ENCODE measurements at places on chromosomes 1 and 21.

DNA sequence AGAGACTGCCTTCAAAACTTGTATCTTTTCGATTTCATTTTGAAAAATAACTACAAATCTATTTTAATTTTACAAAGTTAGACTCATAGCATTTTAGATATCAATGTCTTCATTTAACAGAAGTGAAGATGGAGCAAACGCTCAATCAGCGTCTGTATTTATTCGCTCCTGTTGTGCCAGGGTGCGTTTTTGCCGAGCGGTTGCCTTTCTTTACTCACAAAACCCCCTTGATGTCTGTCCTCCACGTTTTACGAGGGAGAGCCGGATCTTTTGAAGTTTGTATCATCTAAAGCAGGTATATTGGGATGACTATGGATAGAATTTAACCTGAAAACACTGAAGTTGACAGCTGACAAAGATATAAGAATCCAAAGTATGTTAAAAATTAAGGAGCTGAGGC, 44.6 kb downstream of the MRPL39 start:
- no peak for DNase-seq

- DNase-seq = no peak
Measured at GRCh38 chr1:224425279-224425884, 9.2 kb downstream of the WDR26 start.

DNA sequence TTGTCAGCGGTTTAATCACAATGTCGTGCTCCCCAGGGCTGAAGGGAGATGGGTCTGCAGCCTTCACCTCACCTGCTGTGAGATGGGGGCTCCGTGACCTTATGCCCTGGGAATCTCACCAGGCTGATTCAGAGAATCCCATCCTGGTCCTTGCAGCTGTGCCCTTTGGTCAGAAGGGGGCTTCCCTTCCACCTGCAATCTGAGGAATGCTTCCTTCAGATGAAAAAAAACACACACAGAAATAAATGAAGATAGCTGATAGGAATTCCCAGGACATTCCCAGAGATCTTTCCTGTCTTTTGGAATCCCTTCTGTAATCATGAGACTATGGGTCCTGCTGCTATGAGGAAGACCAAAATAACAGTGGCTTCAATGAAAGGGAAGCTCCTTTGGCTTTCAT, 127.0 kb upstream of the VAMP3 start:
- no peak for DNase-seq

DNA sequence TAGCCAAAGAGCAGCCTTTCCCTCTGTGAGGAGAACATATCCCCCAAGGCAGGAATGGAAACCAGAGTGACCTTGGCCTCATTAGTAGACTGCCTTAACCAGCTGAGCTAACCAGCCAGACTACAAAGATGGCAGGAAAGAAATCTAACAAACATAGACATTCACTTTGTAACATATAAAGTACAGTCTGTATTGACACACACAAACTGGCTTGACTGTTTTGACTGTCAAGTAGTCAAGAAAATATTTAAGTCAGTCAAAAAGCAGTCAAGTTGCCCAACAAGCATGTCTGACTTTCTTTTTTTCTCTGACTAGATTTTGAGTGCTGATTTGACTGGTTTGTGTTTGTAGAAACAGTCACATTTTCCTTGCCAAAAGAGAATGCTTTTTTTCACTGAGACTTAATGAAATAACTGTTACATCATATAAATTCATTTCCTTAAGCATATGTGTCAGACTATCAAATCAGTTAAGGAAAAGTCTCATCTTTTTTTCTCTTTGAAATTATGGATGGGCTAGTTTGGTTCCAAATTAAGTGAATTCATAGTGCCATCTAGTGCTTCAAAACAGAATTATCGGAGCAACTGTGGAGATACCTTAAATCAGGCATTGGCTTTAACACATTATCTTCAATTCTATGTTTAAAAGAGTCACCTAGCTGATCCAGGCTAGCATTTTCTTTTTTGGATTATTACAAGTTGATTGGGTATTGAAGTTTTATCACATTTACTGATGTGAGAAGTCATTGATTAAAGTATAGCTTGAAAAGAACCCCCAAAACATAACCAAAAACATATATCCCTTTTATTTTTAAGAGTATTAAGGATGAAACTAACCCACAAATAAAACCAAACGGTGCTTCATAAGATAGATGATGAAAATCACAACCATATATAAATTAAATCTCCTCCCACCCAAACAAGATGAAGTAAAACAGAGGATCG, 75.0 kb downstream of the ATP6V1G3 start:
- DNase-seq = no peak

GRCh38 chr1:2352341-2352896, 38.9 kb downstream of the MORN1 start:
- DNase-seq = no peak

GRCh38 chr1:64680599-64680998, 64.3 kb upstream of the RAVER2 start:
- no peak for DNase-seq

- no peak for DNase-seq
Measured at GRCh38 chr21:34830386-34831170, 161.8 kb downstream of the CLIC6 start.

GRCh38 chr1:101300916-101301315, 64.1 kb downstream of the S1PR1 start:
- DNase-seq = no peak

DNA sequence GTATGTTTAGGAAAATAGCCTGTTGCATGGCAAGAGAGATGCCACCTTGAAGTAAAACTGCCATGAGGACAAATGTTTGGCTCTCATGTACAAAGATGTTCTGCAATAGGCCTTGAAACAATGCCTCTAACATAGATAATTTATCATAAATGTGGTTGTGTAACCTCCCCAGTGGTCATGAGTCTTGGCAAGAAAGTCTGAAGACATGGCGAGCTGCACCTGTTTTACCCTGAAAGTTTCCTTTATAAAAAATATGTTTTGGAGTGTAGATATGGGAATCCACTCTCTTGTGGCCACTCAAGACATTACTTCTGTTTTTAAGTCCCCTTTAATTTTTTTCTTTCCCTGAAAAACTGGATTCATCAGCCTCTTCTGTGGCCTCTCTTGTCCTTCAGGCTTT, 2217.1 kb downstream of the NCAM2 start:
- DNase-seq = no peak

- no peak for DNase-seq
Measured at GRCh38 chr1:15106608-15107007, 46.9 kb upstream of the TMEM51 start.

DNA sequence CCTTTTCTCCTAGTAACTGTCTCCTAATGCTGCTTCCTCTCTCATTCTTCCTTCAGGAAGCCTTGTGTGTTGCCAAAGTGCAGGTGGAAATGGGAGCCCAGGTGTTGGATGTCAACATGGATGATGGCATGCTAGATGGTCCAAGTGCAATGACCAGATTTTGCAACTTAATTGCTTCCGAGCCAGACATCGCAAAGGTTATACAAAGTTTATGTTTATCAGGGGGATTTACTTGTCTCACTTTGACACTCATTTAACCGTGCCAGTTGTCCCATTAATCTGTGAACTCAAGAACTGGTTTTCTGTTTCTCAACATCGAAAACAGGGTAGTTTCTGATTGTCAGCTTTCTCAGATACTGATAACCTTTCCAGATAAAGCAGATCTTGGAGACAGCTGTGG, 40.4 kb downstream of the MTR start:
- DNase-seq = no peak

DNA sequence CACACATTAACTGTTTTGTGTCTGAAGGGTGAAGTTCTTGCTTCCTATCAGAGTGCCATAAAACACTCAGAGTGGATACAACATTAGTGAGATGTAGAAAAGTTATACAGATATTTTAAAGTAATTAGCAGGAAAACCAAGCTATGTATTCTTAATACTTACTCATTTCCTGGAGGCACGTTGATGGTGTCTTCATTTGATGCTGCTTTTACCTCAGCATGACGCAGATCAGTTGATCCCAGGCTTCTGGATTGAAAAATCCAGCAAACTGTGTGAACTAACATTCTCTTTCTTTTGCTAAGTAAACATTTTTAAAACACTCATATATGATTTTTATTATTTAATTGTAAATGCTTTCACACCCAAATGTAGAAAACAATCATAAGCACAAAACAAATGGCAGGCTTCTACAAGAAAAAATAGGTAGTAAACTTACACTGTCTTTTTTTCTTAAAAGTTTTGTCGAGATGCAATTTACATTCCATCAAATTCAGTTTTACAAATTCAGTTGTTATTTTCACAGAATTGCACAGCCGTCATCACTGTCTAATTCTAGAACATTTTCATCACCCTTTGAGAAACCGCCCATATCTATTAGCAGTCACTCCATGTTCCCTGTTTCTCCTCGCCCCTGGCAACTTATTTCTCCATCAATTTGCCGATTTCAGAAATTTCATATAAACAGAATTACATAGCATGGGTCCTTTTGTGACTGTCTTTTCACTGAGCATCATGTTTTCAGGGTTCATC, 198.9 kb downstream of the LRRC7 start:
- no peak for DNase-seq

DNA sequence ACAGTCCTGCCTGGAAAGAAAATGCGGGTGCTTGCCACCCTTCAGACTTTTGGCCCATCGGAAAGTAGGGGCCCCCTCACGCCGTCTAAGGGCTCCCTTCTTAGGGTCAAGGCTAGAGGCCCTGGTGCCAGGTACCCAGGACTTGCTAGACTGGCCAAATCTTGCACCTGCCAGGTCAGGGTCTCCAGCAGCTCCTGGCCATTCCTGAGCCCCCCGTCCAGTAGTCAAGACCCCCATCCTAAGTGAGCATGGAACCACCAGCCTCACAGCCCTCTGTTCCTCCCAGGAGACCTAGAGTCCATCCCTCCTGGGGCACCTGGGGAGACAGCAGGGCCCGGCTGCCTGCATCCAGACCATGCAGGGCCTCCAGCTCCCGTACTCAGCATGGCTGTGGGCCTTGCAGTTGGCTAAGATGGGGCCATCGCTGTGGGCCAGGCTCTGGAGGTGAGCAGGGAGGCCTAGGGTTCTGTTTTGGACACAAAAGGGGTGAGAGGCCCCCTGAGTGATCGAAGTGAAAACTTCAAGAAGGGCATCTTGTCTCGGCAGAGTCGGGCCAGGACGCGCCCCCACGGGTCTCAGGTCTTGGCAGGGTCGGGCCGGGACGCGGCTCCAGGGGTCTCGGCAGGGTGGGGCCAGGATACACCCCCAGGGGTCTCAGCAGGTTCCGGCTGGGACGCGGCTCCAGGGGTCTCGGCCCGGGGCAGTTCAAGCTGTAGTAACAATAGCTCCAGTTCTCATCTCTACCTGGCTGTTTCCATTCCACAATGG, 5.9 kb downstream of the FNDC10 start:
- no peak for DNase-seq

DNA sequence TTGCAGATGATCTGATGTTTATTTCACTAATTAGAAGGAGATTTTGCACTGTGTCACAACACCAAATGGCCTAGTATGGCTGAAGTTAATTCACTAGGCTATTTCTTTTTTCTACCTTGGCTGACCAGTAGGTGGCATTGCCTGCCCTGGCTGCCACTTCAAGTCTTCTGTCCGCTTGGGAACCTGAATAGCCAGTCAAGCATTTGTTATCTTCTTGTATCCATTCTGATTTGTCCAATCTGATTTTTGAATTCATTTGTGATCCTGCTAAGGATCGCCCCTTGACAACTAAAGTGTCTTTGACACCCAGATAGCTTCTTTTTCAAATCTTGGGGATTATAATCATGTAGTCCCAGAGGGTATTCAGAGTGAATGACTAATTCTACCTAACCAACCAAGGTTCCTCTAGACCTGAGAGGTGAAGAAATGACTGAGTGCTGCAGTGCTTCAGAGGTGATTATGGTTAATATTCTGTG, 99.4 kb downstream of the GIPC2 start:
- peak; percentile 48 for DNase-seq

DNA sequence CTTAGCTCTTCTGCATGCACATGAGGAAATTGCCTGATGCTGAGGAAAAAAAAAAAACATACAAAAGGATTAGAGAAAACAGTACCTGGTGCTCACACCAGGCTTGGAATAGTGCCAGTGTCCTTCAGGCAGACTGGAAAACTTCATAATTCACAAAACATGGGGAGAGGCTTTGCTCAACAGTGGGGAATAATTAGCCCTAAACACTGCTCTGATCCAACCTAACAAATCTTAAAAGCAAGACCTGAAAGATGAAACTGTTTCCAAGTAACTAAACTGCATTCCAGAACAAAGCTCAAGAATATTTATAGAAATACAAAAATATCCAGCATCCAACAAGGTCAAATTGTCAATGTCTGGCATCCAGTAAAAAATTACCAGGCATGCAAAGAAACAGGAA, 124.8 kb downstream of the AK5 start:
- DNase-seq = no peak

DNA sequence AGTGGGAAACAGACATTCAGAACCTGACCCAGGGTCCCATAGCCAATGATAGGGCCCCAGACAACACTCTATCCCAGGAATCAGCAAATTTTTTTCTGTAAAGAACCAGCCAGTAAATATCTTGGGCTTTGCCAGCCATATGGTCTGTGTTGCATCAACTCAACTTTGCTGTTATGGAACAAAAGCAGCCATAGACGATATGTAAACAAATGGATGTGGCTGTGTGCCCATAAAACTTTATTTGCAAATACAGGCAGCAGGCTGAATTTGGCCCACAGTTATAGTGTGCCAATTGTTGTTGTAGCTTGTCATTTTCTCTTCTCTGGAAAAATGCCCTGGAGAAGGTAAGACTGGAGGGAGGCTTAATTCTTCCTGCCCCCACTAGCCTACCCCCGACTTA, 431.1 kb upstream of the VAMP3 start:
- no peak for DNase-seq

DNA sequence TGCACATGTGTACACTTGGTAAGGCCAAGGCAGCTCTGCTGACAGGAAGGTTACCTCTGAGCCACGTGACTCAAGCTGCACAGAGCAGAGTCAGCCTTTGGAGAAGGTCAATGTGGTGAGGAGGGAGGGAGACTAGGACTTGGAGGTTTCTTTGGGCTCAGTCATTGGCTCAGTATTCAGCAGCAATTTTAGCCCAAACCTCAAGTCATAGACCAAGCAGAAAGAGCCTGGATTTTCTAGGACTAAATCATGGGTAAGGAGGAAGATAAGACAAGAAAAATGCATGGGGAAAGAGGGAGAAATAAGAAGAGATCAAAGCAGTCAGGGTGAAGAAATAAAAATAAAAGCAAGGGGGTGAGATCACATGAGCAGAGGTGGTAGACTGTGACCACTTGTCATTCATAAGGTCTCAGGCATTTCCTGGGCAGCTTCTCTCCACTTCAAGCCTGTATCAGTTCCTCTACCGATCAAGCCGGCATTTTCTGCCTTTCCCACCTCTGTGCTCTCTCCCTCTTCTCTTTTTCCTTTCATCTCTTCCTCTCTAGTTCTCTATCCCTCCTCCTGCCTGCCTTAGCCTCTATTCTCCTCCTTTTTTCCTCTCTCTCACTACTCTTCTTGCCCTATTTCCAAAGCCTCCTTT, 51.7 kb upstream of the DUSP10 start:
- no peak for DNase-seq

DNA sequence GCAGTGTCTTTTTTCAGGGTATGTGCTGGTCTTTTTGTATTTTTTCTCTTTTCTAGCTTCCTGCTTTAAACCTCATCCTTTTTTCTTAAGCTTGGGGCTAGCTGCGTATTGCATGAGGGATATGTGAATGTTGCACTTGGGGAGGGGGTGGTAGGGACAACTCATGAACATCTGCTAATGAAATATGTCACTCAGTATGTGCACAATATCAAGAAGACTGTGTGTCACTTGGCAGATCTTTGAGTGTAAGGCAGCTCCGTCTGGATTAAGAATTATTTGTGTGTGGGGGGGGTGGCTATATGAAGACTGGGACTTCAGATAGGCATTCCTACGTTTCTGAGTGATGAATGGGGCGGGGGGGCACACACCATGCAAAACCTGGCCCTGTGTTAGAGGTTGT, 170.4 kb upstream of the CACNA1E start:
- no peak for DNase-seq

All from left ventricle myocardium superior (tissue), 1 donor.